ENCODE measurements at places on chromosomes 5 and 9.
A peak's percentile ranks its signal among the peaks of the same experiment; 100 is the strongest.

DNA sequence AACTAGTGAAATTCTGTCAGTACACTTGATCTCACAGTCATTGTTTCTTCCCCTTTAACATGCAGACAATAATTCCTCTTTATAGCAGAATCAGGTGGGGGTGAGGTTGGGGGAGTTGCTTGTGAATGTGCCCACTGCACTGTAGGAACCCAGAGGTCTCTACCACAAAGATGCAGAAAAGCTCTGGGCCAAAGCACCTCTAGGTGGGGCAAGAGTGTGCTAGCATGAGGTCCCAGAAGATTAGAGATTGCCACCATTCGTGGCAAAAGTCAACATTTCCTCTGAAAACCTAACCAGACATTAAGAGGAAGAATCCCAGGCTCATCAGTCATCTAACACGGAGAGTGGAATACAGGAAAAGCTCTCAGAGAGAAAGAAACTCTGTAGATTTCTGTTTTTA, 74.5 kb downstream of the PTCD2 start:
- no peak for DNase-seq

- DNase-seq = no peak
Observed at GRCh38 chr5:89042746-89043145, 159.8 kb upstream of the MEF2C start.

DNA sequence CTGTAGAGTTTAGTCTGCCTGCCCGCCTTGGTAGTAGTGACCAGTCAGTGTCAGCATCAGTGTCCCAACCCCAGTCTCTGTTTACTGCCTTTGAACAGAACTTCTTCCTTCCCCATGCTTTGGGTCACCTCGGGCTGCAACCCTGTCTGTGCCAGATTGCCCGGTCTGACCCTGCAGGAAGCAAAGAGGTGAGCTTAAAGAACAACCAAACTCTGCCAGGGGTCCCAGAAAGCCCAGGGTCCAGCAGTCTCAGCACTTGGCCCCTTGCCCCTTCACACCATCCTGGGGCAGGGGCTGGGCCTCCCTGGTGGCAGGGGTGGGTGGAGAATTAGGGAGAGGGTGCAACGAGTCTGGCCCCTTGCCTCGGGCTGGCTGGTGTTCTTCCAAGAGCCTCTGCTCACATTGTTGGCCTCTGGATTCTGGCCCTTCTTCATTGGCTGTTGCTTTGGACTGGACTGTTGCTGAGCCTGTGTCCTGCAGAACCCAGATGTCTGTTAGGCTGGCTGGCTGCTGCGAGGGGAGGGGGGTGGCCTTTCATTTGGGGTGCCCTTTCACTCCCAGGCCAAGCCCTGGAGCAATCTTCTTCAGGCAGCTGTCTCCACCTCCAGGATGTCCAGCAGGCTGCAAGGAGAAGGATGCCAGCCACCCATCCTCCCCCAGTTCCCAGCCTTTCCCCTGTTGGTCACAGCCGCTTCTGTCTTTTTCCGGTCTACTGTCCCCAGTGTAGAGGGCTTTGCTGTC, 51.2 kb downstream of the SAR1B start:
- DNase-seq = peak; percentile 57

- peak; percentile 83 for DNase-seq
Observed at GRCh38 chr9:128098297-128099230, 29.0 kb downstream of the PTGES2 start.

GRCh38 chr9:98992885-98993569, 49.3 kb downstream of the COL15A1 start:
- no peak for DNase-seq

- no peak for DNase-seq
Observed at GRCh38 chr9:89838621-89839020, 233.8 kb downstream of the GADD45G start.

GRCh38 chr5:109788596-109788995, 98.9 kb downstream of the MAN2A1 start:
- DNase-seq = no peak

DNA sequence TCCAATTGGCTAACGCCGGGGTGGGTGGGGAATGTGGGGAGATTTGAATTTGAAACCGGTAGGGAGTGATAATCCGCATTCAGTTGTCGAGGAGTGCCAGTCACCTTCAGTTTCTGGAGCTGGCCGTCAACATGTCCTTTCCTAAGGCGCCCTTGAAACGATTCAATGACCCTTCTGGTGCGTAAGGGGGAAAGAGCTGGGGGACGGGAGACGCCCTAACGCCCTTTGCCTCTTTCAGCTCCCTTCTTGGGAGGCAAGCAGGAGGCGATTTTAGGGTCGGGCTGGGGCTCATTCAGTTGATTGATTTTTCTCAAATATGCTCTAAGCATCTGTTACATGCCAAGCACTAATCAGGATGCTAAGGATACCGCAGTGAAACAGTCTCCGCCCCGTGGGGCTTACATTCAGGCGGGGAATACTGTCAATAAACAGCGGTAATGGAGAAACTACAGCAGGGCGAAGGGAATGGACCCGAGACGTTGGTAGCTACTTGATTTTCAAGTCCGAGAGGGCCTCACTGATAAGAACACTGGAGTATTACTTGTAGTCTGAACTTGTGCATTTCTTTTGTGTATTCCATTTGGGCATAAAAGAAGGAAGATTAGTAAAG, at the start of gene HMMR:
HMMR (plus strand) TSS at position 71 of the 610 bp plus-strand sequence; CDS start at position 132, 61 bp downstream.
- no peak for DNase-seq

DNA sequence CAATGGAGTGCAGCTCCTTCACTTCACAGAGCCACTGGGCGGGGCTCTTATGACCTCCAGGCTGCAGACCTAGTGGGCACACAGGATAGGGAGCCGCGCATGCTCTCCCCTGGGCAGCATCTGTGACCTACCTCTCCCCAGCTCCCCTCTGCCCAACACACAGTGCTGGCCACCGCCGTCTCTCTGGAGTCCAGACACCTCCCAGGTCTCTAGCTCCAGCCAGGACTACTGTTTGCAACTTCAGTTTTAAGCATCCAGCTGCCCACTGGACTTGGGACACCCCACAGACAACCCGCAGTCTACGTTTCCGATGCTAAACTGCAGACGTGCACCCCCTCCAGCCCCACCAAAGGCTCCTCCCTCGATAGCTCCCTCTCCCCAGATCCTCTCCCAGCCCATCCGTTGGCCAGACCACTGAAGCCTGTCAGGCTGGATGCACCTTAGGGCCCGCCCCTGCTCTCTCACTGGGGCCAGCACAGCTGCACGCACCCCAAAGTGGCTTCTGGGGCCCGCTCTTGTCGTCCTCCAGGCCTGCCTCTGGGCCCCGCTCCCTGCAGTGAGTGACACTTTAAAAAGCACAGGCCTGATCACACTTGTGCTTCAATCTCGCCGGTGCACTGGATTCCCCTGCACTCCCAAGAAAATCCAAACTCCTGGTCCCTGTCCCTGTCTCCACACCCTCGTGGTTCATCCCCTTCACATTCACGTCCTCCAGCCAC, 11.3 kb downstream of the FLT4 start:
- DNase-seq = peak; percentile 24

DNA sequence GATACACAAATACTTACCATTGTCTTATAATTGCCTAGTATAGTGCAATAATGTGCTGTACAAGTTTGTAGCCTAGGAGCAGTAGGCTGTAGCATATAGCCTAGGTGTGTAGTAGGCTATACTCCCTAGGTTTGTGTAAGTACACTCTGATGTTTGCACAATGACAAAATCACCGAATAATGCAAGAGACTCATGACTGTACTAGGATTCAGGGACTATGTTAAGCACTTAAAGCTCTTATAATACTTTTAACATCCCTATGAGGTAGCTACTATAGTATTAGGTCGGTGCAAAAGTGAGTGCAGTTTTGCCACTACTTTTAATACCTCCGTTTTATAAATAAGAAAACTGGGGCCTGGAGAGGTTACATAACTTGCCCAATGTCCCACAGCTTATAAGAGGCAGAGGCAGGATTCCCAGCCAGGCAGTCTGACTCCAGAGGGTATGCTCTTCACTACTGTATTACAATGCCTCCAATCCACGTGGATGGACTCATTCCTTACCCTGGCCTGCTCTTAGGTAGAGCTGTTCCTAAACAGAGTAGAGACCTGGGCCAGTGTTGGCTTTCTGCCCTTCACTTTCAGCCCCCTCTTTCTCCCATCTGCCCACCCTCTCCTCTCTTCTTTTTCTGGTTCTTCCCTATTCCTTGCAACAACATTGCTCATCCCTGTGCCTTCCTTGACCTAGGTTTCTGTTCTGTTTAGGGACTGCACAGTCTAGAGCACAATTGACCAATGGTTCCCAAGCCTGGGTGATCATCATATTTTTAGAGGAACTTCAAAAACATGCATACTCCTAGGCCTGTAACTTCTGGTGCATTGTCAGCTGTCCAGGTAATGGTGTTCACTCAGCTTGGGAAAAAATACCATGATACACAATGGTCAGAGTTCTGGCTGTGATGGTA, 114.0 kb downstream of the CARTPT start:
- no peak for DNase-seq

DNA sequence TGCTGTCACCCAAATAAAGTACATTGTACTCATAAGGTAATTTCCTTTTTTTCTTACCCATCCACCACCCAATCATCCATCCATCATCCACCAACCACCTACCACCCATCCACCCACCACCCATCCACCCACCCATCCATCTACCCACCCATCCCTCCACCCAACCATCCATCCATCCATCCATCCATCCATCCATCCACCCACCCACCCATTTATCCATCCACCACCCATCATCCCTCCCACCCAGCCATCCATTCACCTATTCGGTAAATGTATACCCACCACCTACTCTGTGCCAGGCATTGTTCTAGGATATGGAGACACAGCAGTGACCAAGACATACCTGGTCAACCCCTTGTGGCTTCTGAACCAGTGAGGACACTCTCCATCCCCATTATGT, 25.1 kb downstream of the MGAT1 start:
- no peak for DNase-seq

DNA sequence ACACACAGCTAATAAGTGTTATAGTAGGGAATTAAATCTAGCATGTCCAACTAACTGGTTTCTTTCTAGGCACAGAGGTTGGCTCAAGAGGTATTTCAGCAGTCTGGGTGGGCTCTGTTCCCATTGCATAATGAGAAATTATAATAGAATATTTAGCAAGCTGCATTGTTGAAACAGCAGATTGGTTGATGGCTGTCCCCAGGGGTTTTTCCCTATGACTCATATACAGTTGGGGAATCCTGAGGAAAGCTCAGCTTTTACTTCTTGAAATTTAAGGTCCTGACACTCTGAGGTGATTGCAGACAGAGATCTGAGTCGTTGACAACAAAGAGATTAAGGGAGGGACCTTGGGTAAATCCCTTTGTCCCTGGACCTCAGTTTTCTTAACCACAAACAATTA, 38.3 kb upstream of the TNFSF8 start:
- no peak for DNase-seq

Data from activated effector memory CD4-positive, alpha-beta T cell treated with anti-CD3 and anti-CD28 coated beads, Interleukin-2, amount 50 U/mL, for 16 hours (primary cell).